ENCODE measurements at places on chromosomes 6 and 20. TPM values are rescaled to one million over a fixed set of nuclear protein-coding genes. Genes with fewer than 3 reads are reported as not detected.

DNA sequence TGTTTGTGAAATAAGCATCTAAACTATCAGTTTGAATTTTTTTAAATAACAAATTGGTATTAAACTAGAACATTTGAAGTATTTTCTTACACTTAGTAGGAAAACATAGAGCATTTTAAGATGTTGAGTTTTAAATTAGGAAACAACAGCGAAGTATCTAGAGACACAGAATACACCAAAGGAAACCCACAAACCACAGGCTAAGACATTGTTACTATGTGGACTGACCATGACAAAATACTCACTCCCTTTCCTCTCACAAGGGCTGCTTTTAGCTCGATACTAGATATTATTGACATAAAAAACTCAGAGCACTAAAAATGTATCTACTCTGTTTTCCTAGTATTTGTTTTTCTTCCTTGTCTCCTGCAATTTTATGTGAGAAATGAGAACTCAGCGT lies 266.0 kb upstream of the CITED2 start:
- no peak for DNase-seq

- DNase-seq = no peak
These were observed 219.4 kb upstream of the SSTR4 start for GRCh38 chr20:22815603-22816315.

Gene POPDC3
- 35.1 TPM for total RNA-seq

Gene LAMA4
- total RNA-seq = 93.9 TPM

Gene HMGCLL1
- 1.2 TPM for total RNA-seq

Measured in cardiac septum (tissue), 1 donor.